ENCODE measurements at places on chromosomes 4 and X.

DNA sequence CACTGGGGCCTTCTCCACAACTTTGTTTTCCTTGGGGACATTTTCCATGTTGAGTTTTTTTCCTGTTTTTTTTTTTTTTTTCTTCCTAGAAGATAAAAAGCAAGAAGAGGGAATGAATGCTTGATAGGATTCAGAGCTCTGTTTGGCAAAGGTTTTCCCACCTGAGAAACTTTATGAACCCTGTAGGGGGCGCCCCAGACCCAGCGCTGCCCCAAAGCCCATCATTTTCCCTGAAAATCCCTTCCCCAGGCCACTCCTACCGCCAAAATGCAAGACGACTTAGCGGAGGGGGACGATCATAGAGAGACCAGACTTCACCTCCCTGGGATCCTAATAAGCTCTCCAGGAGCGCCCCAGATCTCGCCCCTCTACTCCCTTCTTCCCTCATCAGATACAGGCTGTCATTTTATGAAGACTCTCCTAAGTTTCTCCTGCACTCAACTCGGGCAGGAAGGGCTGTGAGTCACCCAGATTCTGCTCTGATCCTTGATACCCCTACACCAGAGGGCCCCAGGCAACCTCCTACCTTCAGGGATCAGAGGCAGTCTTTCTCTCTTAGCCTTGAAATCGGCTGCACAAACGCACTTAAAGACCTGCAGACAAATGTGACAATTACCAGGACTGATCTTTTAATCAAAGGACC is 1.4 kb downstream of the BEX5 start:
- DNase-seq, result peak; percentile 14

DNA sequence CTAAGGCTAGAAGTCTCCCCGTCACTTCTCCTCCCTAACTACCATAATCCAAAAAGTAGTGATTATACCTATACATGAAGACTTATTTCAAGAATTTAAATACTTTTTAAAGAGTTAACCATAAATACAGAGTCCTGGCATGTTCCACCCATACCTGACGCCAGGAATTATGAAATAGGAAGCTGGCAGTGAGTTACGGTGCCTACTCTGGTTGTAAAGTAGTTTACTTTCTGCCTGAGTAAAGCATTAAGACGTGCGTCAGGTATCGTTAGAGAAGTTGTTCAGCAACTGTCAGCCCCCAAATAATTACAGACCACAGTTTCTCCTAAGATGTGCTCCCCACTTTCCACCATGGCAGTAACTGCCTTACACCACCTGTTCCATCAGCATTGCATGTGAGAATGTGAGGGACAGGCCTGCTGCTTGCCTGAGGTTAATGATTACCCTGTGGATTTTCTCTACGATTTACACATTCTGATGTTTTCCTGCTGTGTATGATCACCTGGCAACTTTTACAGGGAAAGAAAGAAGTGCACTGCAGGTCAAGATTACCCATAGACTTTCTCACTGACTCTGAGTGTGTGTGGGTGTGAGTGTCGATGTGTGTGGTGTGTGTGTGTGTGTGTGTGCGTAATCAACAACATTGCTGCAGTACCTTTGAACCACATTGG is 92.3 kb upstream of the SLC7A11 start:
- no peak for DNase-seq

DNA sequence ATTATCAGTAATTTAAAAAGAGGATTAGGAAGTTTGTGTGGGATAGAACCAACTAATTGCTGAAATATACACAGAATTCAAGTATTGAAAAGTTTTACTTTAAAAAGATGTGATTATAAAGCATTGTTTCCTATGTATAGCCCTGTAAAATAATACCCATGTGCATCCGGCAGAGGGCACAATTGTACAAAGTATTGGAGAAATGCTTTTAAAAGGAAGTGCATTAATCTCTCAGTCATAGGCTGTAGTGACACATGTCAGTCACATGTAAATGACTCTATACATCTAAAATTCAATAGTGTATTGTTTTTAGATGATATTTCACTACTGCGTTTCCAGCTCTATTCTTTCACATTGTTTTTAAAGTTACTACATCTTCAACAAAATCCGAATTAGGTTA is 9.7 kb upstream of the GEMIN8 start:
- peak; percentile 74 for DNase-seq

DNA sequence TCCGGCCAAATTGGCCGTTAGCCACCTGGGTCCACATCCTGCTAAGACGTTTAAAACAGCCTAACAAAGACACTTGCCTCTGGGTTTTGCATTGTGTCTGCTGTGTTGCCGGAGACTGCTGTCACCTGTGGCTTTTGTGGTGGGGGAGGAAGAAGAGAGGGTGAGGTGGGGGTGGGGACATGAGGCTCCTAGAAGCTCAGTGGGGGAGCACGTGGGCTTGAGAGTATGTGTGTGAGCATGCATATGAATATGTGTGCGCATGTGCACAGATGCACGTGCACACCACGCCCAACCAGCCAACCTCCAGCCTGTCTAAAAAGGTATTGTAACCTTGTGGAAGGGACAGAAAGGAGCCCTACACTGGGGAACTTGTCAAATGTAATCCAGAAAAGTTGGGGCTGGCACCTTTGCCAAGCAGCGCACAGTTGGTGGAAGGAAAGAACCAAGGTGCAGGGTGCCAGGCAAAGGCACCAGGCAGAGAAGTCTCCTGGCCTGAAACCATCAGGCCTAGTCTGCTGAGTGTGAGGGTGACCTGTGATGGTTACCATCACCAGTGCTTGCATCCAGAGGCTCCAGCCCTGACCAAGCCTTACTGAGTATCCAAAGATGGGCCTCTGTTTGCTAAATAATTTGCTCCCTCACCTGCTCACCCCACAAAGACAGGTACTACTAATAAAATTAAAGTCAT is 10.1 kb upstream of the SASH3 start:
- no peak for DNase-seq

DNA sequence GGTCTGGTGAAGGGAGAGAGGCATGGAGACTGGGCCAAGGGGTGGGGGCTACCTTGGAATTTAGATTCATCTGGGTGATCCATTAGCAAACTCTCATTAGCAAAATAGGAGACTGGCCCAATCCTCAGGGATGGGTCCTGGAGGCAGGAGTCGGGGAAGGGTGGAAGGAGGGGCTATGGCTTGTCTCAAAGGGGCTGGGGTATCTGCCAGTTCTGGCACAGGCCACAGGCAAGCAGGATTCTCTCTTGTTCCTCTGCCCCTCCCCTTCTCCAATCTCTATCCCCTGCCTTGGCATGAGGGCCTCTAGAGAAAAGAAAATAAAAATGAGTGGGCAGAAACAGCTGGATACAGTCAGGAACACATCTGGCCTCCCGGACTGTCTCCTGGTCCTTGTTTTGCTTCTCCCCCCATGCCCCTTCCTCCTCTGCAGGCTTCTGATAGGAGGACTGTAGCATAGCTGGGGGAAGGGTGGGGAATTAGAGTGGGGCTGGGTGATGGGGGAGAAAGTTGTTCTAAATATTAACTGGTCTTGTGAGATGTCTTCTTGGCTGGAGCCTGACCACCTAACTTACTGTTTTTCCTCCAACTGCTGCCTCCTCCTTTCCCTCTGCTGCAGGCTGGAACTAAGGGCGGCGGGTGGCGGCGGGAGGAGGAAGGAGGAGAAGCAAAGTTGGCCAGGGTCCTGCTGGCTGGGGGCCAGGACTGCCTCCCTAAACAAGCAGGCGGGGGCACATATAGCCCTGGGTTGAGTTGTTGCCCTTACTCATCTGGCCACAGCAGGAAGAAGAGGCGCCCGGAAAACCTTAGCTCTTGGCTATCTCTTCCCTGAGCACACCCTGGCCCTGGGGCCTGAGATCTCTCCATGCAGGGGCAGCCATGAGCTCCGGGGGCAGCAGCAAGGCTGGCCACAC is 53.3 kb upstream of the LAS1L start:
- peak; percentile 21 for DNase-seq

GRCh38 chr4:85527815-85528214 is 52.9 kb downstream of the ARHGAP24 start:
- no peak for DNase-seq

DNA sequence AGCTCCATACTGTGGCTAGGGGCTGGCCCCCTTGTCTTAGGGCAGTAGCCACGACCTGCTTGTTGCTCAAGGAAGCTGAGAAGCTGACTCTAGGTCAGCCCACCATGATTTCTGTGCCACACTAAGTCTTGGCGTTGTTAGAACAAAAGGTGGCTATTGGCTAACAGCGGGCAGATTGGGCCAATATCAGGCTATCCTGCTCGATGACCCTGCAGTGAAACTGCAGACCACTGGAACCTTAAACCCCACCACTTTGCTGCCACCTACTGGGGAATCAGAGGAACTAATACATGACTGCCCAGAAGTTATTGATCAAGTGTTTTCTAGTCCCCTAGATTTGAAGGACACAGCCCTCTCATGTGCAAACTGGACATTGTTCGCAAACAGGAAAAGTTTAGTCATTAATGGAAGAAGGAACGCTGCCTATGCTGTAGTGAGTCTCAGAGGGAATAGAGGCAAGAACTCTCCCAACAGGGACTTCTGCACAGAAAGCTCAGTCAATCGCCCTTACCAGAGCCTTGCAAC is 17.0 kb upstream of the PAPSS1 start:
- peak; percentile 22 for DNase-seq

DNA sequence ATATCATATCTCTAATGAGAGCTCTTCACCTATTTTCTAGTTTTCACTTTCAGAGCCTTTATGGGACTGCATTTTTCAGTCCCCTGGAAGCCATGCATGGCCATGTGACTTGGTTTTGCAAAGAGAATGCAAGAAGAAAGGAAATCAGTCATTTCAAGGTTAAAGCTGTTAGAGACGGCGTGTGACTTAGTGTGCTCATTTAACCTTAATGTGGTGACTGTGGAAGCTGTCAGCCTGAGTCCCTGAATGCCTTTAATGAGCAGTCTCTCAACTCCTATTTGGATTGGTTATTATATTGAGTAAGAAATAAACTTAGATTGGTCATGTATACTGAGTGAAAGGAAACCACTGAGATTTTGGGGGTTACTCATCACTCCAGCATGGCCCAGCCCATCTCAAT is 212.7 kb downstream of the KCNIP4 start:
- DNase-seq, result no peak

DNA sequence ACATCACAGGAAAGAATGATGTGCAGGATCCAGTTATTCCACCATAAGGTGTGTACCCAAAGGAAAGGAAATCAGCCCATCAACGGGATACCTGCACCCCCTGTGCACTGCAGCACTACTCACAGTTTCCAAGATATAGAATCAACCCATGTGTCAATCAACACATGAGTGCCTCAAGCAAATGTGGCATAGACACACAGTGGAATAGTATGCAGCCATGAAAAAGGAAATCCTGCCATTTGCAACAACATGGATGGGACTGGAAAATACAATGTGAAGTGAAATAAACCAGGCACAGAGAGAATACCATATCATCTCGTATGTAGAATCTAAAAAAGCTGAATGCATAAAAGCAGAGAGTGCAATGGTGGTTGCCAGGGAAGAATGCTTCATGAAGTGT is 53.3 kb downstream of the DHRSX start:
- DNase-seq, result no peak

DNA sequence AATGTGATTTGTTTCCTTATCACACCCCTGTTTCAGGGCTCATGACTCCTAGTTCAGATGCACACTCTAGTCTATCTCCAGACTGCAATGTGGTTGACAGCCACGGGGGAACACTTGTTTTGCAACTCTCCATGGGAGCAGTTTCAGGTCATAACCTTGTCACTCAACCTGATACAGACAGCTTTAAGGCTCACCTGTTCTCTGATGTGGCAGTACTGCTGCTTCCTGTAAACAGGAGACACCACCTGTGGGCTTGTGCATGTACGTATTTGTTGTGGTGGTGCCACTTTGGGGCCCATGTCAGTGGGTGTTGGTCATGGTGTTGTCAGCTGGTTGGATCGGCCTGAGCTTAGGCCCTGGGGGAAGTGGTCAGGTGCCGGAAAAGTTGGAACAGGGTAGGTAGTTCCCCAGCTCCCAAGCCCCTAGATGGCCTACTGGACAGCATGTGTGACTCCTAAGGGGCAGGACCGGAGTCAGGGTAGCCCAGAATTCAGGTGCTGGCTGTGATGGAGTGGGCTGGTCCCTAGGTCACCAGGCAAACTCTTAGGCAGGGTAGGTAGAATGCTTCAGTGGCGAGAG is 46.2 kb downstream of the FAM9B start:
- no peak for DNase-seq

- DNase-seq, result no peak
Observed at GRCh38 chr4:173237152-173237551, 68.5 kb downstream of the GALNT7 start.

DNA sequence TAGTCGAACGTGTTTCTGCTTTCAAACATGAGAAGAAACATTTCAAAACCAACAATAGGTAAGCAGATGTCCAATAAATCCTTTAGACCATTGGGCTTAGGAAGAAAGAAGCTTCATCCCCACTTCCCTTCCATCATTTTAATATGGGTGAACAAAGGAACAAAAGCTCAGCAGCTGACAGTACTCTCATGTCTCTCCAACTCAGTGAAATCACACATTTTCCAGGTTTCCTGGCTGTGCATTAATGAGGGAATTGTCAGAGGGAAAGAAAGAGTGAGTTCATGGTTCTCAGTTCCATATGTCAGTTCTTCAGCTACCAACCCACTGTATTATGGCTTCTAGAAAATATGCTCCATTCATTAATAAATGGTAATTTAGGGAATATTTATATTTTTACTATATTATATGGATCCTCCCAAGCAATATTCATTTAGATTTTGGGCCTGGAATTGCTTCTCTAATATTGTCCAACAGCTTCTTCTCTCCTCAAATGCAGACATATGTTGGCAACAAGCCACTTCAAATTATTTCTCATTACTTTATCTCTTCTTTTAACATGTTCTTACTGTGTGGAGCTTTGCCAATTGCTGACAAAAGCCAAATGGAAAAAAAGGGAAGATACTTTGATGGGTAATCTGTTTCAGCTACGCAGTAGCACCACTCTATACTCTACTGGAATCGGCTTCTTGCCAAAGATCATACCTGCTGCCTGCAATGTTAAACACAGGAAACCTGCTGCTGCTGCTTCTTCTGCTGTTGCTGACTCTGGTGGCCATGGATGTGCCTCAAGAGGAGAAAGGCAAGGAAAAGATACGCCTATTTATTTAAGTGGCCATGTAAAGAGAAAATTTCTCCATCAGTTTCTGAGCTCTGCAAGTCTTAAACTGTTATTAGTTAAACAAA is 1757.6 kb downstream of the ARAP2 start:
- no peak for DNase-seq

DNA sequence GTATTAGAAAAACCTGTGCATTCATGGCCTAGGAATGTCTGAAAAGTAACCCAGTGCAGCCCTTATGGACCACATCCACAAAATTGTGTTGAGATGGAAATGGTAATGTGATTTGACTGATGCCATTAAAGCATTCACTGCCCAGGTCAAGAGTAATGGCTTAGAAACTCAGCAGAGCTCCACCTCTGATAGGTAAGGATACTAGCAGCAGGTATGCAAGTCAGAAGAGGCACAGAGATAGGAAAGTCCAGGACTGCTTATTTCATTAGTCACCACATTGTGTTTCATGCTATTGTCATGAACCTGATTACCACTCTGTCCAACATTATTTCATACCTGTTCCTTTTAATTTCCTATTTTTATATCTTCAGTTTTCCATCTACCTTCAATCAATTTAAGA is 2042.2 kb downstream of the ARAP2 start:
- no peak for DNase-seq
